Coronary artery (tissue), 2 donors: ENCODE measurements at places on chromosomes 13 and 19.
A peak's percentile ranks its signal among the peaks of the same experiment; 100 is the strongest.

DNA sequence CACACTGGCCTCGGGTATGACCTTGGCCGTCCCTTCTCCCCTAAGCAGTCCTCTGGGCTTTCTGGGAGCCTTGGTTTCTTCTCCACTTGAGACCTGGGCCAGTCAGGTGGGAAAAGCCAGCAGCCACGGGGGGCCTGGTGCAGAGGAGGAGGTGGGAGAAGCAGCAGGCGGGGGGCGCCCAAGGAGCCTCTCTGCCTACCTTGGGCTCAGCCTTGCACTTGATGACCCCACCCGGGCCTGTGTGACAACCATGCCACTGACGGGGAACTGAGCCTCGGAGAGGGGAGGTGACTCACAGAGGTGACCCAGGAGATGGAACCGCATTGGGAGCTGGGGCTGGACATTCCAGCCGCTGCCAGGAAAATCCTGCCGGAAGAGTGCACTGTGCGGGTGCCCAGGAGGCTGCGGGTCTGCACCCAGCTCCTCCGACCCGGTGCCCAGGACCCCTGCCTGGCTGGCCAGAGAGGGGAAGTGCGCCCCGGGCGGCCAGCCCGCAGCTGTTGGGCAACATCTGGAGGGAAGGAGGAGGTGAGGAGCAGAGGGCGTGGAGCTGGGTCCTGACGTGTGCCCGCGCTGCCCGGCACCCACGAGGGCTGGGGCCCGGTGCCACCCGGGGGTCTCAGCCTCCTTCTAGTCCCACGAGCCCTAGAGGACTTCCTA lies 23.4 kb upstream of the SLC7A10 start:
- DNase-seq: no peak

DNA sequence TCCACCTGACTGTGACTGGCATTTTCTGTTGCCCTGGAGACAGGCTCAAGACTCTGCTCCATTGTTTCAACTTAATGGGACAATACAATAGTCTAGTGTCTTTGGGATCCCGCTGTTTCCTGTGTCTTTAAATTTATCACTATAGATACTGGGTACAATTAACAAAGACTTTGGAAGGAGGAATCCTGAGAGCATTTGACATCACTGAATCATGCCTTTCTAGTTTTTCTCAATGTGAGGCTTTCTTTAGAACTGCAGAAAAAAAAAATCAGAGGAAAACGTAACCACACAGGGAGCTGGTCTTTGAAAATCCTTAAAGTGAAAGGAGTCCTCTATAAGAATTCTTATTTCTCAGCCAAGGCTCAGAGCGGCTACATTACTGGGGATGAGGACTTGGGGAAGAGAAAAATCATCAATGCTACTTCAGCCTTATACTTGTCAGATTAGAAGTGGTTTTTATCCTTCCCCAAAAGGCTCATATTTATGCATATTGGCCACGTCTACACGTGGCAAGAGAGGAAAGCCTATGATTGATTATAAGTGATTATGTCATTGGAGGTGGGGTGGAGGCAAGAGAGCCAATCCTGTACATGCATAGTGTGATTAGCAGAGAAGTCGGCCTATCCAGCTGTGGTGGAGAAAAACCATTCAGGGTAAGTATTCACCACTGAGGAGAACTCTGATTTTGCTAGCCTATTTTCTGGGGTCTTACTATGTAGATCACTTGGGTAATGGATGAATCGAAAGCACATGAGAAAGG lies 34.4 kb upstream of the UBL3 start:
- DNase-seq: no peak

GRCh38 chr13:46289260-46289955 lies 77.7 kb downstream of the LRRC63 start:
- no peak for DNase-seq

- DNase-seq: peak; percentile 45
Observed at GRCh38 chr13:110289661-110290060, 17.3 kb downstream of the COL4A1 start.

DNA sequence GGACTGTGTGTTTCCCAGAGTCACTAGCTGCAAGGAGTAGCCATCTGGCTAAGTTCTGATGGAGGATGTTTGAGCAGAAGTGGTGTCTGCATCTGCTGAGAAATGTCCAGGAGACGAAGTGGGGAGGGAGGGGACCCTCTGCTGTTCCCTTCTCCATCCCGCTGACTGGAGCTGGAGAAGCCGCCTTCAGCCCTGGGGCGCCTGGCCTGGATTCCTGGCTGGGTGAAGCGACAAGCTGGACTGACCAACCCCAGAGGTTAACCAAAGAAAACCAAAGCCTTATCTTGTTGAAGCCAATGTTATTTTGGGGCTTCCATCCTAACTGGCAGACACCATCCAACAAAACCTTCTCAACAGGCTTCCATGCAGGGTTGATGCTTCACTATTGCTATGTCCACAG lies 67.6 kb downstream of the SLC7A1 start:
- DNase-seq: no peak

DNA sequence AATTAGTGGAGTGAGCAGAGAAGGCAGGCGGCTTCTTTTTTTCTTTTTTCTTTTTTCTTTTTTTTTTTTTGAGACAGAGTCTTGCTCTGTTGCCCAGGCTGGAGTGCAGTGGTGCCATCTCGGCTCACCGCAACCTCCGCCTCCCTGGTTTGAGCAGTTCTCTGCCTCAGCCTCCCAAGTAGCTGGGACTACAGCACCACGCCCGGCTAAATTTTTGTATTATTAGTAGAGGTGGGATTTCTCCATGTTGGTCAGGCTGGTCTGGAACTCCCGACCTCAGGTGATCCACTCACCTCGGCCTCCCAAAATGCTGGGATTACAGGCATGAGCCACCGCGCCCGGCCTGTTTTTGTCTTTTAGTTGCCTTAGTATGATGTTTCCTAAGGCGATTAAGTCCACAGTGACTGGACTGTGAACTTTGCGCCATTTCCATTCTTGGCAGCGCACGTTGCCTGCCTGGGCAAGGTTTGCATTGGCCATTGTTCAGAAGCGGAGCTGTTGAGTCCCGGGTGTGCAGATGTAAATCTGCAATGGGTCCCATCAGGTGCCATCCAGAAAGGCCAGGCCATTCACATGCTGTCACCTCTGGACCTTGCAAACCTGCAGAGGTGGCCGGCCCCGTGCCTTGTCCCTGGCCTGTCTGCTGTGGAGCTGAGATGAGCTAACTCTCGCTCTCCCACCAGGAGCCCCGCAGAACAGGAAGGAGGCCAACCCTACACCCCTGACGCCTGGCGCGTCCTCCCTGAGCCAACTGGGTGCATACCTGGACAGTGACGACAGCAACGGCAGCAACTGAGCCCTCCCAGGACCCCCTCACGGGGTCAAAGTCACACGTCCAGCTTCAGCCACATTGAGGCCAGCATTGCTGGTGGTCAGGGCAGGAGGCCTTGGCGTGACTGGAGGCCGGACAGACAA lies 10.9 kb upstream of the SHD start:
- no peak for DNase-seq

DNA sequence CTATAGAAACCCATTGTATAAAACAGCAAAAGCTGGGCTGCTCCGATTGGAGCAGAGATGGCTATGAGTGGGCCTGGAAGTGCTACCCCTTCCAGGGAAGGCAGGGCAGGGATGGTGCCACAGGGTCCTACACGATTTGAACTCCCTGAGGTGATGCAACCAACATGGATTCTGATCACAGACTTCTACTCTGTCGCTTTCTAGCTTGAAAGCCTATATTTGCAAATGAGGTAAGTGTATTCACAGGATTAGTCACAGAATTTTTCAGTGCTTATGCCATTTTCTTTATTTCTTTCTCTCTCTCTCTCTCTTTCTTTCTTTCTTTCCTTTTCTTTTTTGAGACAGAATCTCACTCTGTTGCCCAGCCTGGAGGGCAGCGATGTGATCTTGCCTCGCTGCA lies 179.0 kb downstream of the SPRY2 start:
- no peak for DNase-seq

DNA sequence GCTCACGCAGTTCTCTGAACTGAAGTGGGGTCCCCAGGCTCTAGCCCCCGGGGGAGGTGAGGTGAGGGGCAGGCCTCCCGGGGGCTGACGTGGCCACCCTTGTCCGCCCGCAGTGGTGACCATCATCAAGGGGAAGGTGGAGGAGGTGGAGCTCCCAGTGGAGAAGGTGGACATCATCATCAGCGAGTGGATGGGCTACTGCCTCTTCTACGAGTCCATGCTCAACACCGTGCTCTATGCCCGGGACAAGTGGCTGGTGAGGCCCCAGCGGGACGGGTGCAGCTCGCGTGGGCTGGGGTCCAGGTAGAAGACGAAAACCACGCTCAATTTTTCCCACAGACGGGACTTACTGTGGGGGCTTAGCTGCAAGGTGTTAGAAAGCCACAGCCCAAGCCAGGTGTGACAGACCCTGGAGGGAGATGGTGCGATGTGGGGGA lies 5.6 kb upstream of the ADM5 start:
- peak; percentile 59 for DNase-seq

DNA sequence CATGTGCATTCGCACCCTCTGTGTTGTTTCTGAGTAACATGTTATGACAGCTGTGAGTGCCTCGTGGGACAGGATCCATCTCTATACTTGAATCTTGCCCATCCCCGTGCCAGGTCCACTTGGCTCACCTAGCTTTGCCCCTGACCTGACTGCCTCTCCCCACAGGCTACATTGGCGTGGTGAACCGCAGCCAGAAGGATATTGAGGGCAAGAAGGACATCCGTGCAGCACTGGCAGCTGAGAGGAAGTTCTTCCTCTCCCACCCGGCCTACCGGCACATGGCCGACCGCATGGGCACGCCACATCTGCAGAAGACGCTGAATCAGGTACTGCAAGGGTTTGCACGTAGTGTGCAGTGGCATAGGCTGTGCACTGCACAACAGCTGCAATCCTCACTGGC lies 53.2 kb downstream of the TMED1 start:
- no peak for DNase-seq
